Activated effector memory CD4-positive, alpha-beta T cell treated with Interleukin-2 at 50 U/mL for 16 hours (primary cell): ENCODE measurements at places on chromosomes 7 and 10.

DNA sequence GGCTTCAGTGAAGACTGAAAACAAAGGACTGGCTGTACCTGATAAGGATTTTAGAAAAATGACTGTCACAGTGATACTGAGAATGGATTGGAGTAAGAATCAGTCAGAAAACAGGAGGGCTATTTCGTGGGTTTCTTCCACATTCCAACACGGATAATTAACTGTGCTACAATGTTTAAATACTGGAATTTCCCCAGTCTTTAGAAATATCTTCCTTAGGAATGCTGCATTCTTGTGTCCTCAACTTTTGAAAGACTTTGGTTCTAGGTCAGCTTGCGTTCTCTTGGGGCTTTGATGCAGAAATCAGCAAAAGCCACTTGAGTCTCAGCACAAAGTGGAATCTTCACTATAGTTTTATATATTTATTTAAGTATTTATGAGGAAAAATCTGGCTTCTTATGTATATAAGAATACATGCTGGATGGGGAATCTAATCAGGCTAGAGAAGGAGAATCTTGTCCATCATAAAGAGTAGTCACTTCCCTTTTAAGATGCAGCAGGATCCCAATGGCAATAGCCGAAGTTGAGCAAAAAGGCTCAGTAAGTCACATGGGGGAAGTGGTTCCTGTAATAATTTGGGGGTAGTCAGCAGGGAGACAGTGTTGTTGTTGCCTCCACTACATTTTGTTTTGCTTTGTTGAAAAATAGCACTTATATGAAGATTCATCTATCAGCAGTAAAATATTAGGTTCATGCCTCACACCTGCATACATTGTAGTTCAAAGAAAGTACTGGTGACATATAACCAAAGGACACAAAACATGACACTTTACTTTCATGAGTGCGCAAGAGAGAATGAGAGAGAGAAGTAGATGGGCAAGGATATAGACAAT lies 86.0 kb downstream of the CH25H start:
- no peak for DNase-seq

DNA sequence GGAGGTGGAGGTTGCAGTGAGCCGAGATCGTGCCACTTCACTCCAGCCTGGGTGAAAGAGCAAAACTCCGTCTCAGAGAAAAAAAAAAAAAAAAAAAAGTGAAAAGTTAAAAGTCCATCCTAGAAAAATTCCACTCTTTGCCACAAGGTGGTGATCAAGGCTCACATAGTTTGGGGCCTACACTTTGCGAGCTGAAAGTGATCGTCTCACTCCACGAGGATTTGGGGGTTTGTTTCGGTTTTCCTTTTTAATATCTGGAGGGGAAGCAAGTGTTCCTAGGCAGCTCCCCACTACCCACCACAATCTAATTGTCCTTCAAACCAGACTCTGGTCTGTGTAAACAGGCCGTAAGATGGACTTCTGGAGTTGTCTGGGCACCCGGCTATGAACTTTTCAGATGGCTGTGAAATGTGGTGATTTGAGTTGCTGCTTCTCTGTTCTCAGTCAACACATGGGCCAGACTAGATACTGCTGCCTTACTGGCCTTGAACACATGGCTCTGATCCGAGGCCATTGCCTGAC lies 27.1 kb downstream of the PRLHR start:
- no peak for DNase-seq

GRCh38 chr7:112104120-112104519 lies 102.1 kb downstream of the DOCK4 start:
- no peak for DNase-seq

- DNase-seq, result no peak
Observed at GRCh38 chr10:79145517-79146470, 77.0 kb downstream of the ZMIZ1 start.

DNA sequence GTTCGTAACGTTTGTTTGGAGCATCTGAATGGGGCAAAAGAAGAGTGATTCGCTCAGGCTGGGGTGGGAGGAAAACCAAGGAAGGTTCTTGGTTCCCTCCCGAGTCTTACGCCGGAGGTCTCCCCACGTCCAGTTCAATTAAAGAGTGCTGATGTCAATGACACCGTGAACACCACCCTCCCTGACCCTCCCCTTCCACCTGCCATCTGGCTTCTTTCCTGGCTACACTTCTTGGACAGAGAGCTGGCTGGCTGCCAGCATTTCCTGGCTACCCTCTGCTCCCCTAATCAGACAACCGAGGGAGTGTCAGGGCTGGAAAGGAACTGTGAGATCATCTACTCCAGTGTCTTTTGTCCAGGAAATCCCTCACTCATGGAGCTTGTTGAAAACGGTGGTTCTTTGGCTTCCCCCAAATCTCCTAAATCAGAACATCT lies 24.1 kb upstream of the FFAR4 start:
- no peak for DNase-seq

DNA sequence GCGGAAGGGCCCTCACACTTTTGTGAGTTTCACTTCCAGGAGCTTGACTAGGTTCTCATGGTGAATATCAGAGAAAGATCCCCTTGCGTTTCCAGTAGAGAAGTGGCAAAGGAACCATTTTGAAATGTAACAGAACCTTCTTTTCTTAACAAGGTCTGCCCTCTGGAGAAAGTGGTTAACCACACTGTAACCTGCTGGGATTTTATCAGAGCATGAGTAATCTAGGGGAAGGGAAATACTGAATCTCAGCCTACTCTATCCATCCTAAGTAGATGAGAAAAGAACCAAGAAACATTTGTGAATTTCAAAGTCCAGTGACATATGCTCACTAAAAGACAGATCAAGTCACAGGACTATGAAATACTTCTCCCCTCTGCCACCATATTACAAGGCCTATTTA lies 235.5 kb downstream of the ZEB1 start:
- DNase-seq, result no peak

DNA sequence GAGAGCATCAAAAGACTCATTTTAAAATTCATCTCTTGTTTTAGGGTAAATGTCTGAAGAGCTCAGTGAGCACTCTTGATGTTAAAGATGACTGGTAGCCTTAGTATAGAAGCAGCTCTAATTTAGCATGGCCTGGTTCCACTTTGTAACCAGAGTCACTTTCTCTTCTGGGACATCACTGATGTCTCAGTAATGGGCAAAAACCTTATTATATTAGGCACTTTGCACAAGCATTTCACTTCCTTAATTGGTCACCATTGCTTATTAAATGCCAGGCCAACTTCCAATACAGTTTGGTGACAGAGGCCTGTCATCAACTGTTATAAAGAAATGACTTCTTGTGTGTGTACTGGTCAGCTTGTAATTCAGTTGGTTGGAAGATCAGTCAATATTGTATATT lies 53.0 kb downstream of the STEAP1B start:
- DNase-seq, result no peak

GRCh38 chr7:42192851-42193461 lies 44.1 kb downstream of the GLI3 start:
- DNase-seq, result no peak

DNA sequence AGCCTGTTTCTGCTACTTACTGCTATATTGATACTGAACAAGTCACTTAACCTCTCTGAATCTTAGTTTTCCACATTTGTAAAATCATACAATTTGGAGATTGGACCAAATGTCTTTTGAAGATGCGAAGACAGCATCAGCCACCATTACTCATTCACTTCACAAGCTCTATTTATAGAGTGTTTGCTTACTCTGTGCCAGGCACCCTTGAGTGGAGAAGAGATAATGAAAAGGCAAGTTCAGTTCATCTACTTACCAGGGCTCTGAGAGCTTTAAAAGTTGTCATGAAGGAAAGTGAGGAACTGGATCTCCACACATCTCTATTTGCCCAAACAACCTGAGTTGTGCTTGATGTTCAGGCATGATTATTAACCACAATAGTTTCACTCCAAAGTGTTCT lies 277.5 kb downstream of the CSTF2T start:
- DNase-seq, result no peak

DNA sequence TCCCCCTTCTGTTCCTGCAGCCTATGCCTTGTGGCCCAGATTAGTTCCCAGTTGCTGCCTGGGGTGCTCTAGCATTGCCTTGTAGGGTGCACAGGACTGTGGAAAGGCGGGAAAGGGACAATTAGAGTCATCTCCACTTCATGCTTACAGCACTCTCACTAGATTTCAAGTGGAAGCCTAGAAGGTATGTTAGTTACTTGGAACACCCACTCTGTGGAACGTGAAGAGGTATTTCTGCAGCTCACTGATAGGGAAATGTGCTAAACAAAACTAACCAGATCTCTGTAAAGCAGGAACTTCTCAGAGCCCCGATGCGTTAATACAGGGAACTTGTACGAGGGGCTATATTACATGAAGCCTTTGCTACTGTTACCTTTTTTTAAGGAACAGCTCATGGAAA lies 19.4 kb downstream of the STMP1 start:
- DNase-seq, result no peak

GRCh38 chr10:126264102-126265018 lies 123.9 kb downstream of the ADAM12 start:
- no peak for DNase-seq

DNA sequence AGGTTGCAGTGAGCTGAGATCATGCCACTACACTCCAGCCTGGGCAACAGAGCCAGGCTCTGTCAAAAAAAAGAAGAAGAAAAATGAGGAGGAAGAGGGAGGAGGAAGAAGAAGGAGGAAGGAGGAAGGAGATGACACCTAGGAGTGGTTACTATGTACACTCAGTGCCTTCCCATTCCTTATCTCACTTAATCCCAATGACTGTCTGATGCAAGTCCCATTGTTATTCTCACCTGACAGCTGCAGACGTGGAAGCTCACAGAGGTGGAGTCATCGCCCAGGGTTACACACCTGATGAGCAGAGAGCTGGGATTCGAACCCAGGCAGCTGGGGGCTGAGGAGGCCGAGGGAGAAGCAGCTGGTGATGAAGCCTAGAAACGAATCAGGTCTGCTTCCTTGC lies 258.8 kb downstream of the SNX10 start:
- DNase-seq, result no peak

DNA sequence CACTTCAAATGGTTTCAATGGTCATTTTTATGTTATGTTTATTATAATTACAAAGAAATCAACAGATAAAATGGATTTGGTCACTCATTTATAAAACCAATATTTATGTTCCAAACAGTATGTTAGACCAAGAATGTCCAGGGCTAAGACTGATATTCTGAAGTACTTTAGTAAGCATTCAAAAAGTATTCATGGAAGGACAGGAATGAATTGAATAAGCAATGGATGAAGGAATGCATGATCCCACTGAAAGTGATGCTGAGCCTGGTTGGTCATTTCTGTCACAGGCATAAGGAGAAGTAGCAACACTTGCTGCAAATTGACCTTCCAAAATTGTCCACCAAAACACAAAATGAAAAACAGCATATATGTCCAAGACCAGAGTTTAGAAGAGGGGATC lies 189.0 kb upstream of the CELF2 start:
- DNase-seq, result no peak
